ENCODE measurements at places on chromosomes 6 and 20.
A peak's percentile ranks its signal among the peaks of the same experiment; 100 is the strongest.

- DNase-seq, result no peak
These were observed 103.1 kb upstream of the ESR1 start for GRCh38 chr6:151704383-151704782.

- DNase-seq, result peak; percentile 73
These were observed 31.5 kb downstream of the NINL start for GRCh38 chr20:25553819-25554296.

- peak; percentile 89 for DNase-seq
These were observed 85.6 kb downstream of the UBE3D start for GRCh38 chr6:82980086-82980485.

DNA sequence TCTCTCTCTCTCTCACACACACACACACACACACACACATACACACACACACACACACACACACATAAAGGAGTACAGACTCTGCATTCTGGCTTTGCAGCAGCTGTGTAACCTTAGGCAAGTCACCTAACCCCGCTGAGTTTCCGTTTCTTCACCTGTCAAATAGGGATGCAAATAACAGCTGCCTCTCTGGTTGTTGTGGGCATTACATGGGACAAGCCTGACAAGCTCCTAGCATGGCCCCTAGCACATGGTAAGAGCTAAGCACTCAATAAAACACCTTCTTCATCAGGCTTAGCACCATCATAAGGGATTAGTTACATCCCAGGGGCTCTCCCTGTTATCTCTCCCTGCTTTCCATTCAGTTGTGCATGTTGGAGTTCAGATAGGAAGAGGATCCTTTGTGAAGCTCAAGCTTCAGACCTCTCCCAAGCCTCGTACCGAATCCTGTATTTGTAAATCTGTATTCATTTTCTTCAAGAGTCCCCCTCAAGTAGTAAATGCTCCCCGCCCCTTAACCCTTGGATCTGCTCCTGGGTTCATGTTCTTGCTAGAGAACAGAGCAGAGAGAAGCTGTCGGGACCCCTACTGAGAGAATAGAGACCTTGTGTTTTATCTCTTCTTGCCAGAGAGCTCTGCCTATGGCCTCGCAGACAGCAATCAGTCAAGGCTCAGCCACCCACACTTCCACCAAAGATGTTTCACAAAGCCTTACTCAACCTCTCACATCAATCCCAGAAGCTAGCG lies 2.2 kb downstream of the SLC13A3 start:
- no peak for DNase-seq

DNA sequence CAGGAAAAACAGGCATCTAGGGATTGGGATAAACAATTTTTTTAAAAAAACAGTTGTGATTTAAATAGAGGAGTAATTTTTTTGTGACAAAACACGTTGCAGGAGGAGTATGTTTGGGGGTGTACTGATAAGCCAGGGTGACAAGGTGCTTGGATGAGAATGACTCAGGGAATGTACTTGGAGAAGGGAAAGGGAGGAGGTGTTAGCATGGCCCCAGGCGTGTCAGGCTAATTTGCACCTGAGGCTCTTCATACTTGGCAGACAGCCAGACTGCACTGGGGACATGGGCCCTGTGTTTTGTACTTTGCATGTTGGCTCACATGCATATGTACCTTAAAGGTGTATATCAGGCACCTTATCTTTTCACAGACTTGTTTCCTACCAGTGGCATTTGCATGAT lies 22.8 kb downstream of the PANK2 start:
- DNase-seq, result no peak

- DNase-seq, result peak; percentile 38
These were observed 43.6 kb upstream of the FAM83B start for GRCh38 chr6:54802775-54803634.

DNA sequence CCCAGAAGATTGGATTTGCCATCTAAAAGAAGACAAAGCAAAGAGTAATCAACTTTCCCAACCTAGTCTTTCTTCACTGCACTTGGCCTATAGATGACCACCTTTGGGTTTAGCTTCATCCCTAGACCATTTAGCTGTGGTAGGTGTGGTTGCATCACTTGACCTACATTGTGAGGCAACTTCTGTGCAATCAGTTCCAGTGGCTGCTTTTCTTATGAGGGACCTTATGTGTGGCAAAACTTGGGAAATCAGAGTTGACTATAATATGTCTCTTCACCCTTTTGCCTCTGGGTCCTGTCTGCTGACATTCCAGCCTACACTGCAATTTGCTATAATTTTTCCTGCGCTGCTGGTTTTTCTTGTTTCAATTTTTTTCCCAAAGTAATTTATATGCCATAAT lies 55.2 kb downstream of the PRDM13 start:
- no peak for DNase-seq

- no peak for DNase-seq
These were observed 11.9 kb downstream of the PCMT1 start for GRCh38 chr6:149761438-149761837.

- DNase-seq, result no peak
These were observed 66.9 kb downstream of the ZBTB2 start for GRCh38 chr6:151324488-151324825.

- no peak for DNase-seq
These were observed 12.8 kb upstream of the ULBP3 start for GRCh38 chr6:150081702-150082101.

GRCh38 chr20:3084986-3085360 lies 449 bp upstream of the AVP start:
- DNase-seq, result no peak

- peak; percentile 24 for DNase-seq
These were observed 35.3 kb downstream of the TMEM181 start for GRCh38 chr6:158595223-158595622.

- DNase-seq, result no peak
These were observed at the start of gene TNXB for GRCh38 chr6:32109114-32109764. TNXB (minus strand) TSS chr6:32109338; CDS start chr6:32098198, 11,140 bp downstream.

GRCh38 chr6:14118446-14118845 lies 874 bp downstream of the CD83 start:
- DNase-seq, result no peak

DNA sequence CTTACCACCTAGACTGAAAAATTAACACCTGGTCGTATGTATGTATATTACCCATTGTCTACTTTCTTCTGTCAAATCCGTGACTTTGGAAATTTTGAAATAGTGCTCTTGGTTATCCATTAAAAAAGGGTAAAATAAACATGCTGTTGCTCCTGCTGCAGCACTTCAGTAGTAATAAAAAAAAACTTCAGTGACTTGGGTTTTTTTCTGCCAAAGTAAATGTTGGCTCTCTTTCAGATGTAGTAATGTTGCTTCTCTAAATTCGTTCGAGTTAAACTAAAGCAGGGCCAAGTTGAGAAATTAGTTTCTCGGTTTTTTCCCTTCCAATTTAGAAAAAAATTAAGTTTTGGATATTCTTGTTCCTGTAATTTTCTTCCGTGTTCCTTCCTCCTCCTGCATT lies 34.2 kb downstream of the JARID2 start:
- peak; percentile 65 for DNase-seq

DNA sequence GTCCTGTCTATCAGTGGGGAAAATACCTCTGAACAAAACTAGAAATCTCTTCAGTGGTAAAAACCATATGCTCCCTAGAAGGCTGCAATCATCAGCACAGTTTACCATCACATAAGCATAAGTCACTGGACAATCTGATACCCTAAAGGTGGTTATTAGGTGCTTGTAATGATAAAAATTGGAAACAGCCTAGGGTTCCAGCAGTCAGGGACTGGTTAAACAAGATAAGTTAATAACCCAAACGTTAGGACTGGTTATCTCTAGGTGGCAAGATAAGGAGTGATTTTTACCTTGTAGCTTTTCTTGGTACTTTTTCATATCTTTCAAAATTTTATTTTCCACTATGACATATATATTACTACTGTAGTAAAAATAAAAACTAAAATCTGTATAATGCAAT lies 11.0 kb downstream of the ECI2 start:
- DNase-seq, result no peak

DNA sequence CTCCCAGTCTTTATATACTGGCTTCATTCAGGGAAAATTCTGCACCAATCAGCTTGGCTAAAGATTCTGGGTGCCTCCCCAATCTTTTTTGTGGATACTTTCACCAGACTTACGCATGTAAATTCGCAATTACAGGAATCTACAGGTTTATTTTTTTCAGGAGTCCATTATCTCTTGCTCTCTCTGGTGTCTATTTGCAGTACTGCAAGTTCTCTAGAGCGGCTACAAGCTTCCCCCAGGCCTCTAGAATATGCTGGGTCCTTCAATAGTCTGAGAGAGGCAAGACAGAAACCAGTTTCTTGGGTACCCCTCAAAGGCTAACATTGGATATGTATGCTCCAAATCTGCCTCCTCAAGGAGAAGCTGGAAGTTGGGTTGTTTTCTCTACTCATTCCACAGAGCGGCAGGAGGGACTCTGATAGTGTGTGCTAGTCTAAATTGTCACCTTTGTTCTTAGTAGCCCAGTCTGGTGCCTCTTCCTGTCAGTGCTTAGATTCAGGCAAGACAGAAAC lies 58.5 kb downstream of the SUN5 start:
- peak; percentile 37 for DNase-seq

- DNase-seq, result no peak
These were observed 235.7 kb downstream of the MYLK4 start for GRCh38 chr6:2514965-2515543.
